ENCODE measurements at places on chromosomes 3 and 15.
A peak's percentile ranks its signal among the peaks of the same experiment; 100 is the strongest.

GRCh38 chr15:52255008-52255407, 40.6 kb downstream of the MYO5C start:
- DNase-seq: no peak

- DNase-seq: no peak
These were observed 149.1 kb downstream of the SEMA6D start for GRCh38 chr15:47866446-47866845.

GRCh38 chr3:16802389-16802788, 82.4 kb upstream of the PLCL2 start:
- no peak for DNase-seq

GRCh38 chr15:69601711-69602504, 149.3 kb downstream of the RPLP1 start:
- no peak for DNase-seq

DNA sequence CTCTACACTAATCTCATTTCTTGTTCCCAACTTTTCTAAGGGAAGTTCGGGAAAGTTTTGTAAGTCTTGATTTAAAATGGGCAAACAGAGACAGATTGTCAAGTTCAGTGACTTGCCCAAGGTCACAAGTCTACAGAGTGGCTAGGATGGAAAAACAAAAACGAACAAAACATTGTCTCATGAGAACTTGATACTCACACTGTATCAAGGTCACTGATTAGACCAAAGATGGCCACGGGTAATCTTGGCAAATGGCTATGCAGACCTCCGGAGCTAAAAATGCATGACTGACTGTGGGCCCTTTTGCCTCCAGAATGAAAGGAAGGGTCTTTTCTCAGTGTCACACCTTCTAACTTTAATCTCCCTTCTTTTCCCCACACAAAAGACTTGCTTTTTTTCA, 460.9 kb downstream of the FOXP1 start:
- DNase-seq: no peak

GRCh38 chr3:120550546-120550945, 45.6 kb upstream of the NDUFB4 start:
- no peak for DNase-seq

- no peak for DNase-seq
These were observed 6.6 kb upstream of the INAFM2 start for GRCh38 chr15:40316931-40317330.

- DNase-seq: peak; percentile 54
These were observed 29.8 kb downstream of the NGRN start for GRCh38 chr15:90295270-90295648.

GRCh38 chr3:178044320-178044719, 491.9 kb upstream of the KCNMB2 start:
- DNase-seq: no peak

GRCh38 chr3:94349310-94349878, 286.5 kb downstream of the NSUN3 start:
- DNase-seq: no peak

- DNase-seq: no peak
These were observed 67.6 kb downstream of the TP63 start for GRCh38 chr3:189698811-189699210.

GRCh38 chr3:186060222-186060621, 48.7 kb downstream of the ETV5 start:
- no peak for DNase-seq

- no peak for DNase-seq
These were observed 40.9 kb upstream of the NR2C2 start for GRCh38 chr3:14906355-14906971.

GRCh38 chr15:60548101-60548500, 69.2 kb upstream of the ICE2 start:
- DNase-seq: no peak

- DNase-seq: peak; percentile 3
These were observed 16.6 kb downstream of the EPB42 start for GRCh38 chr15:43204016-43204901.

DNA sequence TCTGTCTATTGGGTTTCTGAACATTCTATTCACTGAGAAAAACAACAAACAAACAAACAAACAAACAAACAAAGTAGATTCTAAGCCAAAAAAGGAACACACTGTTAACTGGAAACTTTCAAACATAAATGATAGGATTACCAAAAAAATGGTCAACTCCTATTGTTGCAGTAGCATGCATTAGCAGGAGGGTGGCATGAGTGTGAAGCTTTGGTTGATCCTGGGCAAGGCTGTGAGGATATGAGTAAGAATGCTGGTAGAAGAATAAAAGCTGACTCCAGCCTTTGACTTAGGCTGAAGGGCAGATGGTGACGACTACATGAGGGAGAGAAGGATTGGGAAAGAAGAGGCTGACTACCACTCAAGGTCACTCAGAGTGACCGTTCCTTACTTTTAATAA, 810.3 kb downstream of the VGLL3 start:
- peak; percentile 6 for DNase-seq

- DNase-seq: no peak
These were observed 7.8 kb downstream of the DNAJB8 start for GRCh38 chr3:128458746-128459460.

DNA sequence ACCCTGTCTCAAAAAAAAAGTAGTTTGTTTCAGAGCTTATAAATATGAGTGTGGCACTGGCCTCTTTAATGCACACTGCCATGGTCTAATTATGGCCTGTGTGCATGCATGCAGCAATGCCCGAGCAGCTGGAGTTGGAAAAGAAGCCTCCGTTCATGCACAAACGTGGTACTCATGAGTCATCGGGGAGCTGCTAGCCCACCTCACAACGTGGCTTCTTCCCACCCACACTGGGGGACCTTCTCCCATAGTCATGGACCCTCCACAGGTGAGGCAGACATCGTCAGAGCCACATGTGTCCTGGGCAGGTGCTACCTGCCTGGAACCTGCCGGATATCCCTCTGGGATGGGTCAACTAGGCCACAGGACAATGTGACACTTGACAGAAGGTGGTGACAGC, 66.7 kb downstream of the ATP10A start:
- no peak for DNase-seq

DNA sequence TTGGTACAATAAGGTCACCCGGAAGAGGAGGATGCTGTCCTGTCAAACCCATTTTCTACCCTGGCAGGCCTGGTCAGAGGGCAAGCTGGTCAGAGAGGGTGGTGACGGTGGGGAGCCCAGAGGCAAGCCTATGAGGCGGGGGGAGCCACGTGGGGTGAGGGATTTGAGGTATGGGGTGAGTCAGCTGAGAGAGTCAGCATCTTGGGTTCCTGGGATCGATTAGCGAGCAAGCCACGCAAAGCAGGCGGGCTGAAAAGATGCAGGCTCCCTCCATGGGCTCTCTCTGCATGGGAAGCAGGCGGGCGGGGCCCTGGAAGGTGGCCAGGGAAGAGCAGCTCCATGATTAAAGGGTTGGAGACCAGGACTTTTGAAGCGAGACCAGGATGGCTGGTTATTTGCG, 48.1 kb downstream of the MAGEF1 start:
- peak; percentile 68 for DNase-seq

GRCh38 chr3:513301-513700, 316.7 kb downstream of the CHL1 start:
- DNase-seq: no peak

GRCh38 chr3:15724446-15724845, 73.3 kb downstream of the ANKRD28 start:
- no peak for DNase-seq

DNA sequence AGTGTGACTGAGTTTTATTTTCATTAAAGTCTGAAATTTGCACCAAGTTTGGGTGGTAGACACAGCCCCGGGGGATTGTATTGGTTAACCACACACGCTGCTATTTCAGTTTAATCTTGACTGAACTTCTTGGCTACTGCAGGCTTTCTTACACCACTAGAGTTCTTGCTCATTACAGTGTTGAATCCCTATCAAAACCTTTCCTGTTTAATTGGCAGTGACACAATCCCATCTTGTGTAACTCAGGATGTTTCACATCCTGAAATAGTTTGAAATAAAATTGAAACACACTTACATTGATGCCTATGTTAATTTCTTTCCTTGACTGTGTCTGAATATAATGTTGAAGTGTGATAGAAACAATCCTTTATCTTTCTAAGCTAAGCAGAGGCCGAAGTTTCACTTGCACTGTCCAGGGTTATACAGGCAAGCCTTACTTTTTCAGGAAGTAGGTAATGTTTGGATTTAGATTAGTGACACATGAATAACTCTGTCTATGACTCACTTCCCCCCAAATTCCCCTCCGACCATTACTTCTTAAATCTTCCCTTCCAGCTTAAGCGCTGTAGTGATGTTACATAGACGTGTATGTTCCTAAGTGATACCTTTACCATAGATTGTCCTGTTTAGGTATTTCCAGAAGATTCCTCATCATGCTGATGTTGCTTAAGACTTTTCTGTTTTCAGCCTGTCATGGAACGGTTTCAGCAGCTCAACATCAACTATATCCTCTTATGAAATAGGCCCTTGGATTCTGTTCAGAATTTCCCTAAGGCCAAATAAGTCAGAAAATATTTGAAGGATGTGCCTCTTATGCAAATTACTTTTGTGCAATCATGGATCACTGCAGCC, 16.8 kb downstream of the ATG7 start:
- DNase-seq: no peak

- no peak for DNase-seq
These were observed 442.4 kb upstream of the GRM7 start for GRCh38 chr3:6418485-6418884.

GRCh38 chr3:127799476-127800222, 22.7 kb downstream of the MGLL start:
- no peak for DNase-seq

DNA sequence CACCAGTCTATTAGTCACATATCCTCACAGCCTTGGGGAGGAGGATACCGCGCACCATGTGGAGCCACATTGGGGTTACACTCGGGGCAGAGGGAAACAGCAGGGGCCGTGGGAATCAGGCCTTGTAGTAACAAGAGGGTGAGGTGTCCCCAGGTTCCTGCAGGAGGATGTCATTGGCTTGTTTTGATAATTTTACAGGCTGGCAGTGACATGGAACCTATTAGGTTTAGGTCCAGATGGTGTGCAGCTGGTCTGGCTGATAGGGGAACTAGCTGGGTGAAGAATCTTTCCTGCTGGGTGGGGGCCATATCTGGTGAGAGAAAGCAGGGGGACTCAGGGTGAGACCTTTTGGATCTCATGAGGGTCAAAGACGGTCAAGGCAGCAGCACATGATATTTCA, 9.8 kb upstream of the MEF2A start:
- DNase-seq: no peak

- no peak for DNase-seq
These were observed 465.9 kb upstream of the TGFBR2 start for GRCh38 chr3:30140356-30141075.

GRCh38 chr3:73716418-73716817, 91.7 kb upstream of the PDZRN3 start:
- no peak for DNase-seq

DNA sequence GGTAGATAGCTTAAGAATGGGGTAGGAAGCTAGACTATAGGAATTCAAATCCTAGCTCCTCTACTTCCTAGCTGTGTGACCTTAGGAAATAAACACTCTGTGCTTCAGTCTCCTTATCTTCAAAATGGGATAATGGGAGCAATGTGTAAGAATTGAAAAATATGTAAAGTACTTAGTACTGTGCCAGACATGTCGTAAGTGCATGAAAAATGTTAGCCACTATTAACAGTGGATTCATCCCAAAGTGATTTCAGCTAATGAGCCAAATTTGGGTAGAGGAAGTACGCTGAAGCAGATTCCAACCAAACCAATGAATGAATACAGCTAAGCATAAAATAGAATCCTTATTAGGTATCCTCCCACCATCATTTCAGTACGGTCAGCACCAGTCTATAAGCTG, 192.1 kb downstream of the RORA start:
- DNase-seq: no peak

GRCh38 chr3:135106445-135106844, 311.4 kb downstream of the EPHB1 start:
- DNase-seq: no peak

DNA sequence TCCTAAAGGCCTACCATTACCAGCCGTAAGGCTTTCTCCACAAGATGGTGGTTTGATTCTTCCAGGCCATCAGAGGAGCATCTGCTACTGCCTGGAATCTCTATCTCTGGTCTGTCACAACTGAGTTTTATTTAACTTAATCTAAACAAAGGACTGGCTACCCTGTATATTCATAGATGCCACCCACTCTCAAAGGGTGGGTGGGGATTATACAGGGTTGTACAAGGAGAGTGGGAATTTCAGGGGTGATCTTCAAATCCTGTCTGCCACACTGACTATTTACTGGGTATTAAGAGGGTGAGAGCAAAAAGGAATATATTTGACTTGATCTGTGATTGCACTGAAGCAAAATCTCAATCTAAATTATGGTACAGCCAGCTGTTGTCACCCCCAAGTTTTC, 253.3 kb downstream of the MBNL1 start:
- DNase-seq: no peak

DNA sequence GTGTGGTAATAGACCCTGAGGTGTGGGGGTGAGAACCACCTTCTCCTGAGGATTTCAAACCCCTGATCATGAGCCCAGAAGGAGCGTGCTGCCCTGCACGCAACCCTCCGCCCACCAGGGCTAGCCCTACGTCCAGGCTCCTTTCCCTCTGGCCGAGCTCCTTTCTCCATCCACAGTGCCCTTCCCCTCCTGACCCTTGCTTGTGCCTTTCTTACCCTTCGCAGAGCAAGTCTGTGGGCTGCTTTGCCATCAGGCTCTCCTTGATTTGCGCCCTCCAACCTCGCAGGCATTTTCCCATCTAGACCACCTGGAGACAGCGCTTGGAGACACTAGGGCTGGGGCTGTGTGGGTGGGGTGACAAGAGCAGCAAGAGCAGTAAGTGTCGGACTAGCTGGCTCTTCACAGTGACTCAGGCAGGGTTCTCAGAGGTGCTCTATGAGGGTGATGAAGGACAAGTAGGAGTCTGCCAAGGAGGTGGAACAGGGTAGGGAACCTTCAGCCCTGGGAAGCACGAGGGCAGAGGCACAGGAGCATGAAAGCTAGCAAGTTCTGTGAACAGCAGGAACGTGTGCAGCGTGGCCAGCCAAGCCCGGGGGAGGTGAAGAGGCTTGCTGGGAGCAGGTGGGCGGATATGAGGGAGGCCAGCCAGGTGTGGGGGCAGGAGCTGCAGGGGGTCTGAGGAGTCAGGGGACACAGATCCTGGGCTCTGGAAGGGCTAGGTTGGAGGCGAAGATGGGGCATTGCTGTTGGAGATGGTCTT, 2.5 kb upstream of the SLC38A3 start:
- DNase-seq: no peak

- no peak for DNase-seq
These were observed 83.4 kb upstream of the FGF7 start for GRCh38 chr15:49339656-49340055.

GRCh38 chr15:74664028-74664616, 31.7 kb downstream of the EDC3 start:
- DNase-seq: no peak

- no peak for DNase-seq
These were observed 205.9 kb upstream of the GBE1 start for GRCh38 chr3:81967393-81967792.

- peak; percentile 22 for DNase-seq
These were observed 8.7 kb upstream of the YEATS2 start for GRCh38 chr3:183688874-183689273.

GRCh38 chr3:189570916-189571315, 60.3 kb upstream of the TP63 start:
- no peak for DNase-seq

GRCh38 chr3:51709675-51710074, 2.8 kb downstream of the GRM2 start:
- DNase-seq: no peak

- DNase-seq: no peak
These were observed 57.7 kb downstream of the GASK1A start for GRCh38 chr3:43036621-43037423.

GRCh38 chr3:51163051-51163450, 222.0 kb upstream of the MANF start:
- no peak for DNase-seq
